Thoracic aorta (tissue), 2 donors: ENCODE measurements at places on chromosomes 5 and 9. TPM values are rescaled to one million over a fixed set of nuclear protein-coding genes. Genes with fewer than 3 reads are reported as not detected.

- DNase-seq, result no peak
- no peaks in the 10 kb centered on the region for H3K27me3 ChIP-seq
Measured at GRCh38 chr5:463301-463700, 20.3 kb downstream of the EXOC3 start.

The ZNF462 gene
- 9.6 TPM for total RNA-seq

The SOX30 gene
- total RNA-seq, result not detected

GRCh38 chr9:79489261-79490000 lies 82.3 kb upstream of the TLE4 start:
- DNase-seq, result no peak
- H3K4me1 ChIP-seq, result peaks cover 8% of the 10 kb centered on the region

DNA sequence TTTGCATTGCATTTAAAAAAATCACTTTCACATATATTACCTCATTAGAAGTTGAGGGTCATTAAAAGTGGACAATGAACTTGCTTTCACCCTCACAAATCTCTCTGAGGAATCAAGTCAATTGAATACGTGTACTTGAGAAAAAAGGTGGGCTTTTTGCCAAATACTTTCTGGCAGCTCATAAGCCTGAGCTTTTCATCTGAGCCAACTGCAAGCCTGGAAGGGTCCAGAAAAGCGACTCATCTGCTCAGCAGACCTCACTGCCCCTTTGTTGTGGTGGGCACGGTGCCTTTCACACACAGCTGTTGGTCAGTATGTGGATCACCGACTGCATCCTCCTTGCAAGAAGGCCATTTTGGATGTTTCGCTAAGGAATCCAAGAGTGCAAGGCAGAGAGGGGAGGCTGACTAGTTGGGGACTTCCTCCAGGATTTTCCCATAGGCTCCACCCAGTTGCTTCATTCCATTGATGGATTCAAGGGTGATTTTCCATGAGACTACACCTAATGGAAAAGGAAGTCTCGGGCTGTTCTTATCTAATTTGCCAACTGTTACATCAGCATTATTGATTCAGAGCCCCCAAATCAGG lies 564.7 kb downstream of the PDE4D start:
- no peaks in the 10 kb centered on the region for H3K4me1 ChIP-seq
- no peak overlapping the region for H3K27ac ChIP-seq
- H3K36me3 ChIP-seq, result no peaks in the 10 kb centered on the region
- DNase-seq, result no peak
- H3K27me3 ChIP-seq, result no peaks in the 10 kb centered on the region

DNA sequence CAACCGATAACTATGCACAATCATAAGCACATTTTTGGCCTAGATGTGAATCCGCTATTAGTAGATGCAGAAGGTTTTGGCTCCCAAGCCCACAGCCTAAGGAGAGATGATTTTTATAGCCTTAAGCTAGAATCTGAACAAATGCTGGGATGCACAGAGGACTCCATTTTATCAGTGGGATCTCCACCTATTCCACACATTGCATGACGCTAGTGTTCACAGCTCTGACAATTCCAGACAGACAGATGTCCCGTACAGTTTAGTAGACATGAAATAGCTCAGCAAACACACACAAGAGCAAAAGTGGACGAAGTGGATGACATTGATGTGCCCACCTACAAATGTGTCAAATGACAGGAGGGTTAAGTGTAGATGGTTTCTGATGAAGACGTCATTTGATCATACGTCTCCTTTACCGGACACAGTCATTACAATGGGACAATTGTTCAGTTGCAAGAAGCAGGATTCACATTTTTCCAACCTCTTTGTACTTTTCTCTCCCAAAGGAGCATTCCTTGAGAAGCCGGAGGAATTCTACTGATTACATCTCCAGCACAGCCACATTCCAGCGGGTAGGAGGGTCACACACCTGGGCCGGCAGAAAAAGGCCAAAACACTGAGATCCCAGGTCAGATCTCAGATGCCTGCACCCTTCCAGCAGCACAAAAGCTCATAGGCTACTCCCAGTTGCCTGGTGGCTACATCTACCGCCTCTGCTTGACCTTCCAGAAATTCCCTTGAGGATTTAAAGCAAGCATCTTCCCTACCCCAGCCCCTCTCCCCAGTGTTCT lies 202.4 kb downstream of the SLIT3 start:
- DNase-seq, result no peak
- H3K4me1 ChIP-seq, result peaks cover 20% of the 10 kb centered on the region
- H3K36me3 ChIP-seq, result no peaks in the 10 kb centered on the region

DNA sequence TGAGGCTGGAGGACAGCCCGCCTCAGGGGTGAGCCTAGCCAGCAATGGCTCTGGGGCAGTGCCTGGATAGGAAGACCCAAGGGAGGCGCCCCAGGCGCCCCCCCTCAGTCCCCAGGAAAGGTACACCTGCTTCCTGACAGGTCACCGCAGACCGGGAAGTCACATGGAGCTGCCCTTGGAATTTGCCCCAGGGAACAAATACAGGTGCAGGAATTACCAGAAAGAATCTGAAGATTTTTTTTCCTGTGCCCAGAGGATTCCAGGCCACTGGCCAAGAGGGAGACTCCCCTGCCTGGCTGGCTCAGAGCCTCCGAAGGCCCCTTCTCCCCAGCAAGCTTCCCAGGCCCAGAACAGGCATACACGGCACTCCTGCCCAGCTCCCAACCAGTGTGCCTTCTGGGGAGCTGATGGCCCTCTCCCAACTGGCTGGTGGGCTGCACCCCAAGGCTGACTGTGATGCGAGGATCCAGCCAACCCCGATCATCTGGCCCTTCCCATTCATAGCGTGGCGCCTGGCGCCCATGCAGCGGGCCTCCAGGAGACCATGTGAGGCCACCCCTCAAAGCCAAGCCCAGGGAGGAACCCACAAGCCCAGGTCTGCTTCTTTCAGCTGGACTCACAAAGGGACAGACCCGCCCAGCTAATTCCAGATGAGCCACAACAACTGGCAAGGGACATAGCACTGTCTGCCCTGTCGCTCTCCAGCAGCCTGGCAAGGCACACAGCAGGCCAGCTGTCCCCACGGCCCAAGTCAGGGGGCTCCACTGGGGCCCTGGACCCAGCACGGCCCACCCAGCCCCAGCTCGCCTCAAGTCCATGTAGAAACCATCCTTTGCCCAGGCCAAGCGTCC lies 2.3 kb downstream of the TPRN start:
- H3K4me1 ChIP-seq, result peaks cover 19% of the 10 kb centered on the region
- no peak overlapping the region for H3K4me3 ChIP-seq
- DNase-seq, result no peak
- H3K27me3 ChIP-seq, result no peaks in the 10 kb centered on the region
- no peaks in the 10 kb centered on the region for H3K36me3 ChIP-seq
- H3K27ac ChIP-seq, result no peak overlapping the region

The NOXA1 gene
- 9.6 TPM for total RNA-seq
